CD4-positive, alpha-beta T cell treated with Interleukin-4 for 4 hours (primary cell): ENCODE measurements at places on chromosomes 2 and 18.

GRCh38 chr2:88210132-88211002, 40.2 kb downstream of the THNSL2 start:
- no peak for DNase-seq

DNA sequence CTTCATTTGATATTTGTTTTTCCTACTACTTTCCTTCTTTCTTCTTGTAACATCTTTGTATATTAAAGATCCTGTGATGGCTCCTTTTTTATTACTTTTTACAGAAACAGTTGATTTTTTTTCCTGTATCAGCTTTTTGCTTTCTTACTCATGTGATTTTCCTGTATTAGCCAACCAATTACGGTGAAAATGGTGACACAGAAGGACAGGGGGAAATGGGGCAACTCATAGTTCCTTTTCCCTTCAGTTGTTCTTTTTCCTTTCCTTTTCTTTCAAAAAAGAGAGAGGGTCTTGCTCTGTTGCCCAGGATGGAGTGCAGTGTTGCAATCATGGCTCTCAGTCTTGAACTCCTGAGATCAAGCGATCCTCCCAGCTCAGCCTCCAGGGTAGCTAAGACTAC, 117.8 kb downstream of the ATL2 start:
- DNase-seq, result no peak

GRCh38 chr2:21050164-21050563, 6.3 kb upstream of the APOB start:
- no peak for DNase-seq

- no peak for DNase-seq
Measured at GRCh38 chr2:41907771-41908207, 140.0 kb upstream of the PKDCC start.

DNA sequence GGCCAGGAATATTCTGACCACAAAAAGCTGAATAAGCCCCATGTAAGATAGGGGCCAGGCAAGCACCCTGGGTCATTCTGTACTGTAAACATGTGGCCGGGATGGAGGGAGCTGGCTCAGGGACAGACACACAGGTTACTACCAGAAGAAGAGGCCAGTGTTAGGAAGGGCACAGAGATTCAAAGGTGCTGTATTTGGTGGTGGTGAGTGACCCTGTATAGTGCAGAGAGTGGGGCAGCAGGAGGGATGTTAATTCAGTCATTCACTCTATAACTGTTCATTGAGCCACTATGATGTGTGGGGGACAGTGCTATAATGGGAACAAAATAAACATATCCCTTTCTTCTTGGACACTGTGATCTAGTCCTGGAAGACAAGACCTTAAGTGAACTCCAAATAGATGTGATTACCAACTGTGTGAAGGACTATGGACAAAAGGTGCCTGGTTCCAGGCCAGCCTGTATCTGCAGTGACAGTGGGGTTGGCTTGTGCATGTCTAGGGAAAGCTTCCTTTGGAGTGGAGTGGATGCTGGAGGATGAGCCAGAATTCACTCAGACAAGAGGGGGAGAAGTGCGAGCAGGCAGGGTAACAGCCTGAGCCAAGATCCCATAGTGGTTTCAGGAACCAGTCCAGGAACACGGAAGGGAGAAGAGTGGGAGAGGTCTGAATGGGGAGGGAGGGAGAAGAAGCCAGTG, 8.3 kb downstream of the MOCOS start:
- DNase-seq, result no peak

DNA sequence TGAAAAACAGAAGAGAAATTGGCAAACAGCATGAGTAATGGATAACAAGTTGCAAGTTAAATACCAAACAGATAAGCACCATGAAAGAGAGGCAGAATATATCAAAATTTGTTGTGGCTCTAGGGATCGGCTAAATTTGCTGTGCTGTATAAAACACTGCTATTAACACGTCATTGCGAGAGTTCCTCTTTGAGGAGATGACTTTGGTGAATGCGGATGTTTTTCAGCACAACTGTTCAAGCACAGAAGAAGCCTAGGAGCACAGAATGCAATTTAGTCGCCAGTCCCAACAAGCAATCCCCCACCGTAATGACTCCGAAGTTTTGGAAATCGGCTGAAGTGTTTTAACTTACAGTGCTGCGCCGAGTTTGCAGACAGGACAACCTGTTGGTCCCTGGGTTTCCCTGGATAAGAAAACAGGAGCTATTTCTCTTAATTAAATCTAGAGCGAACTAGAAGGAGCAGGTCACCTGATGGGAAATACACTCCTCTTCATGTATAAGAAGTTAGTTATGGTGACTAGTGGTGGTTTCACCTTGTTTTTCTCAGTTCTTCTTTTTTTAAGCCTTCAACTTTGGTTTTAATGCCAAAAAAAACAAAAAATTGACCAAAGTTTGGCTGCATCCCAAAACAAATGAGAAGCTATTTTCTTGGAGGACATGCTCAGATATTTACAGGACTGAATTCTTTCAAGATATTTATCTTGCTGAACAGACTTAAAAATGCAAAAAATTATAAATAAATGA, 454.1 kb upstream of the SALL3 start:
- DNase-seq, result no peak

- no peak for DNase-seq
Measured at GRCh38 chr2:201887773-201888425, 81.6 kb downstream of the CDK15 start.

DNA sequence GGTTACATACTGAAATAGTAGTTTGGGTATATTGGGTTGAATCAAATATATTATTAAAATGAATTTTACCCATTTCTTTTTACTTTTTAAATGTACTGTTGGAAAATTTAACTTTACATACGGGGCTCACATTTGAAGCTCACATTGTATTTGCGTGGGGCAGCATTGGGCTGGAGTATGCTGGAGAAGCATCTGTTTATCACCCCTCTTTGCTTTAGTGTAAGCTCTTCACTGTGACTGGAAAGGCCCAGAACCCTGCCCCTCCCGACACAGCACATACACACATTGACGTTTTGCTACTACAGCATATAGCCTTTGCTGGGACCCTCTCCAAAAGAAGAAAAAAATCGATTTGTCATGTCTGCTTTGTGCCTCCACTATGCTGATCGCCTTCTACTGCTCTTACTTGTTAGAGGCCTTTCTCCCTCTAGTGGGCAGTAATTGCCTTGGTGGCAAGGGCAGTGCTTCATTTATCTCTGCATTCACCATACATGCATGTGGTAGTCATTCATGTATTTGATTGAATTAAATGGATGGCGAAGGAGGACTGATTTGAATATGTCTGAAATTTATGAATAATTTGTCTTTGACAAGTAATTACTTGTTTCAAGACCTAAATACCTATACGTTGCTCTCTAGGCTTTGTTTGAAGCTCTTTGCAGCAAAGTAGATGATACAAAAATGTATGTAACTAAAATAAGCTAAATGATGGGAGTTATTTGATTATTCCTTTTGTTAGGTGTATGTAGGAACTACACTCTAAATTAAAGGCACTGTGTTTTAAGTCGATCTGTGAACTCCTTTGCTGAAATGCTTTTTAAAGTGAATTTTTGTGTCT, 37.4 kb downstream of the VAPA start:
- peak; percentile 18 for DNase-seq

- DNase-seq, result no peak
Measured at GRCh38 chr2:77746780-77747179, 224.6 kb upstream of the LRRTM4 start.

DNA sequence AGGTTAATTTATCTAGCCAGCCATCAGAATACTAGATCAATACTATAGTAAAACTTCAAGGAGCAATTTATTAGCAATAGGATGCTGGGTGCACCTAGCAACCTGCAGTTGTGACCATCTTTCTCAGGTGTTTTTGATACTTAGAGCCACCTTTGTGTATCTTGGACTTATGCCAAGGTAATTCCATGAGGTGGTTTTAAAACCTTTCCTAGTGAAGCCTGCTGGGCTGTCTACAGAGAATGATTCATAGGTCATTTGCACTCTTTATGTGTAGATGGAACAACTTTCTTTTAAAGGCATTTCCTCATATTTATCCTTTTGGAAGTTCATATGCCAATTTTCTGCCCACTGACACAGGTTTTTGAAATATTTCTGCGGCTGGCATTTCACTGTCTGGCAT, 1030.1 kb upstream of the POU3F3 start:
- DNase-seq, result no peak

DNA sequence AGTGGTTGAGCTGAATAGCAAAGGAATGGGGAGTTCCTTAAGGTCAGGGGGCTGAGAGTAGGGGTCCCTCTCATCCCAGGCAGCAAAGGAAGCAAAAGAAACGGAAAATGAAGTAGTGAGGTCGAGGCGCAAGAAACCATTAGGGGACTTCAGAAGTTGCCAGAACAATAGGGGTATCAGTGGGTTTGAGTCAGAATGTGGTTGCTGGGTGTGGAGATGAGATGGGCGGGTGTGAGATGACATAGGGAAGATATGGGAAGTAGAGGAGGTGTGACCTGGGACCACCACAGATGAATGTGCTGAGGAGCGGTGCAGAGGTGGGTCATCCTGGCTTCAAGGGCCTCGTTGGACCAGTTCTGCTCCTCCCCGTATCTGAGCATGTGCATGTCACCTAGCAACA, 13.1 kb upstream of the VAPA start:
- no peak for DNase-seq

DNA sequence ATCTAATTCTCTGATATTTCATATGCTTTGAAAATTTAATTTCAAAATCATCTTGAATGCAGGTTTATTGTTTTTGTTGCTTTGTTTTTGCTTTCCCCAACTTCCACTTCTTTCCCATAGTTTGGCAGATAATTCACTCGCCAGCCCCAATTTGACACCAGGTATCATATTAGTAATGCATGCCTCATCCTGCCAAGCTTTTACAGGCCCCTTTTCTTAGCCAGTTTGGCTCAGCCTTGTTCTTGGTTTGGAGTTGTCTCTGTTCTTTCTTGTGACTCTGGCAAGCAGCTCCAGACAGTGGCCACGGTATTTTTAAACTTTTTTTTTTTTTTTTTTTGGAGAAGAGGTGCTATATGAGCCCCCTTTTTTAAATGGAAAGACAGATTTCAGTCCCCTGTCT, 65.3 kb downstream of the PMS1 start:
- no peak for DNase-seq

DNA sequence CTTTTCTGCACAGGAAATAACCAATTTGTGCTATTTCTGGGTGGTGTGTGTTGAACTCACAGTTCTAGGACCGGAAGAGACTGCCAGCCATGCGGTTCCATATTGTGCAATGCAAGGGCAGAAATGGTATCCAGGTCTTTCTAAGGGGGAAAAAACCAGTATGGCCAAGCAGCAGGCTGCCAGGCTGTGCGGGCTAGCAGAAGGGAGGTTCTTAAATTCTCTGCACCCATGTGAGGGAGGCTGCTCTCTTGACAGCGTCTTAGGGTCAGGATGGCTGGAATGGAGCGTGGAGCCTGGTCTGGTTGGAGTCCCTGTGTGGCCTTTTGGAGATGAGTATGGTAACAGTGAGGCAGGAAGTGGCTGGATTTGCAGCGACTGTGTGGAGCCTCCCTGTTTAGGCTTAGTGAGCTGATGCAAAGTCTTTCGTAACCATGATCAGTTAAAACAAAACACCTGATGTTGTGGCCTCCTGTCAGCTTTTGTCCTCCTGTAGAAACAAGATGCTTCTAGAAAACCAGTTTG, 52.6 kb downstream of the NCK2 start:
- DNase-seq, result no peak

- no peak for DNase-seq
Measured at GRCh38 chr2:62180975-62181374, 14.9 kb upstream of the B3GNT2 start.

- DNase-seq, result no peak
Measured at GRCh38 chr2:5867056-5867455, 174.9 kb downstream of the SOX11 start.

GRCh38 chr2:127410871-127411652, 7.2 kb upstream of the PROC start:
- peak; percentile 44 for DNase-seq

DNA sequence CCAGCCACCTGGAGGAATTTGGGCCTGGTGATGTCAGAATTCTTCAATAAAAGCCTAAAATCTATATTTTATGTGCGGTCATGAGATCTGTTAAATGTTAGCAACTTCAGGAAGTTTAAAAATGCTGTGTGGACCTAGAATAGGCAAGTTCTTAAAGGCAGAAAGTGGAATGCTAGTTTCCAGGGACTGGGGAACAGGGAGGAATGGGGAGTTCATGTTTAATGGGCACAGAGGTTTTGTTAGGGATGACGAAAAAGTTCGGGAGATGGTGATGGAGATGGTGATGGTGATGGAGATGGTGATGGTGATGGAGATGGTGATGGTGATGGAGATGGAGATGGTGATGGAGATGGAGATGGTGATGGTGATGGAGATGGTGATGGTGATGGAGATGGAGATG, 9.2 kb downstream of the TYMS start:
- no peak for DNase-seq

DNA sequence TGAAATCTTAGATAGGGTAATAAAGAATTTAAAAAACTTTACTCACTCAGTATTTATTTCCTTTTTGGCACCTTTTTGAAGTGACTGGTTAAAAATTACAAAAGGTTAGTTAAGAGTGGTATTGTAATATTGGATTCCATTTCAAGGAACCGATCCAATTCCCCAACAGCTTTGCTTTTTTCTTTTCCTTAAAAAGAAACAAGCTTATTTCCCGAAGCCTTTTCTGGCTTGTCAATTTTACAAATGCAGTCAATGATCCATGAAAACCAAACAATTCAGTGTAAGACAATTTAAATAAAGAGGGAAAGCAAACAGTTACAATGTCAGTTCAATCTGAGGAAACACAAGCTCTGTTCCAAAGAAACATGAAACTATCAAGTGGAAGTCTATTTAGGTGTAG, 200.2 kb downstream of the RIT2 start:
- DNase-seq, result no peak

DNA sequence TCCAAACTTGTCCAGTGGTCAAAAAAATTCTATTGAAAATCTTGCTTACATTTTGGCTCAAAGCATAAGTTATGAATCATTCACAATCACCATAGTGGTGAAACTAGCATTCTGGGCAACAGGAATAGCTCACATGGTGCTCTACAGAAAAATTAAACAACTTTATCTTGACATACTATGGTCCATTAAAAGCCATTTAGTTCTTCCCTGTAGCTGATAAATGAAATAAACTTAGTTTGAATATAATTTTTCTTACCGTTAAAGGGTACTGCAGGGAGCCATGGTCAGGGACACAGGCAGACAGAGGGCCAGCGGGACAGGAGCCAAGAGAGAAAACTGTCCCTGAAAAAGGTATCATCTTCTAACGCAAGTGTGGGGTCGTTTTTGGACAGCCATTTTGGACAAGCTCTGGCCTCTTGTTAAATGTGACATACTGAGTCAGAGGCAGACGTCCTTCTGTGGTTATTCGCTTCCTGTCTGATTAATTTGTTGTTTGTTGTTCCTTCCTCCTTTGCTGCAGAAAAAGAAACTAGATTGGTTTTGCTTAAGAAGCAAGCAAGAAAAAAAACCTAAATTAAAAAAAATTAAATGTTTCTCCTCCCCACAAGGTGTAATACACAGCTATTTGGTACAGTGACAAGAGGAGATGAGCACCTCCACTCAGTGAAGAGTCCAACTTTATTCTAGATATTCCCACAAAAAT, at the start of gene WIPF1:
TSS of gene WIPF1 (minus strand) at position 460 of the 703 bp plus-strand sequence. CDS start 12,231 bp downstream, outside the sequence.
- peak; percentile 92 for DNase-seq

GRCh38 chr2:207501802-207502576, 27.8 kb upstream of the CREB1 start:
- DNase-seq, result no peak
